Hematopoietic multipotent progenitor cell treated with erythropoietin and hydrocortisone succinate and interleukin-3 and kit ligand, for 8 days (in vitro differentiated cells): ENCODE measurements at places on chromosomes 6 and 20.
A peak's percentile ranks its signal among the peaks of the same experiment; 100 is the strongest.

DNA sequence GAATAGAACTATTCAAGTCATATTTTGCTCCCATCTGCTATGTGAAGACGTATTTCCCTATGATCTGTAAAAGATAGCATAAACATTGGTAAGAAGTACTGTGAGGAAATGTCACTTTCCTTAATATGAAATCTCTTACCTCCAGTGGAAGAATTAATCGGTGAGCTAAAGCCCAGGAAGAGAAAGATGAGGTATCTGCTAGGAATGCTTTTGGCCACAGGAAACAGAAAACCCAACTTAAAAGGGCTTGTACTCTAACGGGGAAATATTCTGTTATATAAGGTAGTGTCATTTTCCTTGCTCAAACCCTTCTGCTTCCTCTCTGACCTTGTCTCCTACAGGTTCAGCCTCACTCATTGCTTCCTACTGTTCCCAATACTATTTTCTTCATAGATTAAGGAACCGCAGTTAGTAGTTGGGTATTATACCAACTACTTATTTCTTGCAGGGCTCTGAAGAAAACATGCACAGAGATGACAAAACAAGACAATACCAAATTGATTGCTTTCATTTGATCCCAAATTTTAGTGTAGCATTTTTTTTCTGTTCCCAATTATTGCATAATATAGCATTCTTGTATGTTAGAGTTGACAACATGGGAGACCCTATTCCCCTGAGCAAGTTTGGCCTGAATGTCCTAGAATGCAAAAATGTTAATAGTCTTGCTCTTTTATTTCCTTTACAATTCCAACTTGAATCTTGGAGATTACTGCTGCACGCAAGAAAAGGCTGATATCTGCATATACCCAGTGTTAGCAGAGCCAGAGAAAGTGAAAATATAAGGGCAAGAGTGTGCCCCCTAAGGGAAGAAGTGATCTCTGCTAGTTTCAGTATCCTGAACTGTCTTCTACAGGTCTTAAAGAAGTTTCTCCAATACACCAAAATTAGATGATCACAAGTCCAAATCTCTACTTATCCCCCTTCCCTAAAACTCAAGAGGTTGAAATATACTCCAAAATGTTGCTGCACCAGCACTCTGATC, 65.3 kb downstream of the AFG1L start:
- DNase-seq = peak; percentile 84

DNA sequence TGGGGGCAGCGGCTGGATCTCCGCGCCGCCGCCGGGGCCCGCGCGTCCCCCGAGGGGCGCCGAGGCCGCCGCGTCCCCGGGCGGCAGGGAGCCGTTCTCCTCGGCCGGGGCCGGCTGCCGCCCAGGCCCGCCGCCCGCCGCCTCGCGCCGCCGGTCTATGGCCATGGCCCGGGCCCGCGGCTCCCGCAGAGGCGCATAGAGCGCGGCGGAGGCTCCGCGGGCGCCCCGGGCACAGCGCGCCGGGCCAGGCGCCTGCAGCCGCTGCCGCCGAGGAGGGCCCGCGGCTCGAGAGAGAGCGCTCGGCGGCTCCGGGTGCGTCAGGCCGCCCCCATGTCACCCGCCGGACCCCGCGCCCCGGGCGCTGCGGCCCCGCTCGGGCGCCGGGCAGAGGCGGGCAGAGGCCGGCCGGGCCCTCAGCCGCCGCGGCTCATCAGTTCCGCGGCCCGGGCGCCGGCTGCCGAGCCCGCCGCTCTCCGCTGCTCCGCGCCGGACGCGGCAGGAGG, 404 bp downstream of the SLC22A23 start:
- DNase-seq = no peak

DNA sequence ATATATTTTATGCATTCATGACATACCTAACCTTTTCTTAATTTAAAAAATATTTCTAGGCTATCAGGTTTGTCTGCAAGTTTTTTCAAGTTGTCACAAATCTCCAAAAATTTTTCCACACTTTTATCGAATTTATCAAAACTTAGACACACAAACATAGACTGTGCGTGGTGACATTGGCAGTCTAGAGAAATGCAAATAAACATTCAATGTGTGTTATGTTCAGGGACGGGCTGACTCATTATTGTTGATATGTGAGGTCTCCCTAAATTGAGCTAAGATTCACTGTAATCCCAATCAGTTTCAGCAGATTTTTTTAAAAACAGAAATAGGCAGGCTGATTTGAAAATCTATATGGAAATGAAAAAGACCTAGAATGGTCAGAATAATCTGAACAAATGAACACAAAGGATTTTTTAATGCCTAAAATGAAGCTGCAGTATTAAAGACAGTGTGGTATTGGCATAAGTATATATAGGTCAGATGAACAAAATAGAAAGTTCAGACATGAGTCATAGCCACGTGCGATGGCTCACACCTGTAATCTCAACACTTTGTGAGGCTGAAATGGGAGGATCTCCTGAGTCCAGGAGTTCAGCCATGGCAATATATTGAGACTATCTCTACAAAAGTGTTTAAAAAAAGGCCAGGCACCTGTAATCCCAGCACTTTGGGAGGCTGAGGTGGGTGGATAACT, 19.2 kb downstream of the BLTP3A start:
- no peak for DNase-seq

DNA sequence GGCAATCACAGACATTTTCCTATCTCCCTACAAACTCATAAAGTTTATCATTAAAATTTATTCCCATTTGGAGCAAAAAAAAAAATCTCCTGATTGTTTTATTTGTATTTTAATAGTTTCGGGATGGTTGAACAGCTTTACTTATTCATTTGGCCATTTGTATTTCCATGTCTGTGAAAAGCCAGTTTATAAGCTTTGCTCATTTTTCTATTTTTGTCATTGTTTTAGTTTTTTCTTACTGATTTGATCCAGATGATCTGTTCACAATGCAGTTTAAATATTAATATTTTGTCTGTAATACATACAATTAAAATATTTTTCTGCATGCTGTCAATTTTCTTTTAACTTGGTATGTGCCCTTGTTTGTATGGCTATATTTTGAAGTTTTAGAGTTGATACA, 65.2 kb upstream of the CCN2 start:
- no peak for DNase-seq

DNA sequence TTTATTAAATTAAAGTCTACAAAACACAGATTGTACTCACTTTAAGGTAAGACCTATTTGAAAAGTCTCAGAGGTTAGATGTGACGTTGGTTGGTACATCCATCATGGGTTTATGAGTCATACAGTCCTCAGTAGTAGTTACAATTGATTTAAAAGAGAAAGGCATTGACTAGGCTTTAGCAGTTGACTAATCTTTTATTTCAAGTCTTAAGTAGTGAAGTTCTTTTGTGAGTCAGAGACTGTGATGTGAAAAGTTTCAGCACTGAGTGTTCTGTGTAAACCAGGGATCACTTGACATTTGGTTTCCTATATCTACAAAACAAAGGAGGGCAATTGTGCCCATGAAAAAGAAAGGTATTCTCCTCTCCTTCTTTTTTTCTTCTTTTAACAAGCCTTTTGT, 221.3 kb downstream of the GRIK2 start:
- no peak for DNase-seq

GRCh38 chr6:154614101-154614500, 103.6 kb upstream of the CNKSR3 start:
- no peak for DNase-seq

GRCh38 chr20:48040051-48040450, 254.8 kb upstream of the SULF2 start:
- no peak for DNase-seq

DNA sequence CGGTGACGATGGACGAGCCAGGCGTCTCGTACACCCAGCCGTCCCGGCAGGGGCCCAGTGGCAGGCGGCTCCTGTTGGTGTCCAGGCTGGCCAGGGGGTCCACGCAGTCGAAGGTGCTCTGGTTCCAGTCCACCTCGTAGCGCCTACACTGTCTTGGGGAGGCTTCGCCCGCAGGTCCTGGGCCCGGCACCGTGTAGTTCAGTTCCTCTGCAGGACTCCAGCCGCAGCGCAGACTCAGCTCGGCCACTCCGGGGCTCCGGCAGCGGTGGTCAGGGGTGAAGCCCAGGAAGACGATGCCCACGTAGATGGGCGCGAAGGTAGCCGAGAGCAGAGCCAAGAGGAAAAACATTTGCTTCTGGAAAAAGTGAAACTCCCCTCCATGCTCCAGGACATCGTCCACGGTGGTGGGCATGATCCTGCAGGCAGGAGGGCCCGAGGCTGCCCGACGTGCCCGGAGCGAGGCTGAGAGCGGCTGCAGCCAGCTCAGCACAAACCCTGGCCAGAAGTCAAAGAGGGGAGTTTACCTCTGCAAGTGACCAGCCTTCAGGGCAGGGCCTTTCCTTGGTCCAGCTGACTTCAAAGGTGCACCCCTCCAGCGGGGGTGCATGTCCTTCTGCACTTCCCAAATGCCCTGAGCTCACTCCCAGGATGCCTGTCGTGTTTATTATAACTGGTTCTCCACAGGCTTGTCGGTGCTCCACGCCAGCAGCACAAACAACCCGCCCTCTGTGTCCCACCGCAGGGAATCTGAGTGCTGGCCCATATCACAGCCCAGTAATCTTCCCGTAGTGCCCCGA, at the start of gene SLC22A2:
TSS of gene SLC22A2 (minus strand) at position 476 of the 797 bp plus-strand sequence. CDS start at position 412, 64 bp downstream.
- DNase-seq = no peak

GRCh38 chr6:153962555-153962954, 76.5 kb upstream of the OPRM1 start:
- DNase-seq = no peak

DNA sequence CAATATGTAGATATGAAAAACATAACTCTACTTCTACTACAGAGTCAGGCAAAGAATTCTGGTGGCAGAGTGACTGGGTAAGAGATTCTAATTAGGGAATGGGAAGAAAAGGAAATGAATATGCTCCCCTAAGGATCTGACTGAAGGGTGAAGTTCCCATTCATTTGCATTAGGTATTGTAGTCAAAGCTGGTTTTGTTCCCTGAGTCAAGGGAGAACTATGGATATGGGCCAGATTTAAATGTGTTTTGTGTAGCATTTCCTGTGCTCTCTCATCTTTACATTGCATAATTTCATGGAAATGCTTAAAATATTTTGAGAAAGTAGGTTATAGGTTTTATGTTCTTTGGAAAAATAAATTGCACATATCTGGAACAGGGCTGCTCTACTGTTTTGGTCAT, 299.7 kb downstream of the BTBD3 start:
- DNase-seq = no peak

GRCh38 chr6:166644681-166645080, 17.6 kb upstream of the RPS6KA2 start:
- DNase-seq = no peak

DNA sequence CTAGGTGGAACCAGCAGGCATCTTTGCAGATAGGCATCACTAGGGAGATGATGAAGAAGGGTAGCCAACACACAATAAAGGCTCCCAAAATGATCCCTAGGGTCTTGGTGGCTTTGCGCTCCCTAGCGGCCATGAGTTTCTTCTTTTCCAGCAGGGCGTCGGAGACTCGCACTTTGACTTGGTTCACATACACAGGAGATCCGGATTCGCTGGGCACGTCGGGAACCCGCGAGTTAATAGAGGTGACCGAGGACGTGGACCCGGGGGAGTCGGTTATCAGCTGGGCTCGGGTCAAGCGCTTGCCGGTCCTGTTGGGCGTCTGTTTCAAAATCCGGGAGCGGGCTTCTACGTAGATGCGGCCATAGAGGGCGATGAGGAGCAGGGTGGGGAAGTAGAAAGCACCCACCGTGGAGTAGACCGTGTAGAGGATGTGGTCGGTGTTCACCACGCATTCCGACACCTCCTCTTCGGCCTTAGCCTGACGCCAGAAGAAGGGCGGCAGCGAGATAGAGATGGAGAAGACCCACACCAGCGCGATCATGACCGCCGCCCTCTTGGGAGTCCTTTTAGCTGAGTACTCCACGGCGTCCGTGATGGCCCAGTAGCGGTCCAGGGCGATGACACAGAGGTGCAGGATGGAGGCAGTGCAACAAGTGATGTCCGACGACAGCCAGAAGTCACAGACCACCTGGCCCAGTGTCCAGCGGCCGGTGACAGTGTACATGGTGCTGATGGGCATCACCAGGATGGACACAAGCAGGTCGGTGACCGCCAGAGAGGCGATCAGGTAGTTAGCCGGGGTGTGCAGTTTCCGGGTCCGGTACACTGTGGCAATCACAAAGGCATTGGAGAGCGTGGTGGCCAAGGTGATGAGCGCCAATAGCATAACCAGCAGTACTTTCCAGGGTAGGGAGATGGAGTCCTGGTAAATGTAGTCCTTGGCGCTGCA, 658 bp downstream of the HTR1B start:
- DNase-seq = peak; percentile 42

GRCh38 chr6:92737983-92738382, 681.4 kb downstream of the EPHA7 start:
- DNase-seq = no peak

- no peak for DNase-seq
Observed at GRCh38 chr6:107662333-107662732, 161.8 kb downstream of the SCML4 start.

DNA sequence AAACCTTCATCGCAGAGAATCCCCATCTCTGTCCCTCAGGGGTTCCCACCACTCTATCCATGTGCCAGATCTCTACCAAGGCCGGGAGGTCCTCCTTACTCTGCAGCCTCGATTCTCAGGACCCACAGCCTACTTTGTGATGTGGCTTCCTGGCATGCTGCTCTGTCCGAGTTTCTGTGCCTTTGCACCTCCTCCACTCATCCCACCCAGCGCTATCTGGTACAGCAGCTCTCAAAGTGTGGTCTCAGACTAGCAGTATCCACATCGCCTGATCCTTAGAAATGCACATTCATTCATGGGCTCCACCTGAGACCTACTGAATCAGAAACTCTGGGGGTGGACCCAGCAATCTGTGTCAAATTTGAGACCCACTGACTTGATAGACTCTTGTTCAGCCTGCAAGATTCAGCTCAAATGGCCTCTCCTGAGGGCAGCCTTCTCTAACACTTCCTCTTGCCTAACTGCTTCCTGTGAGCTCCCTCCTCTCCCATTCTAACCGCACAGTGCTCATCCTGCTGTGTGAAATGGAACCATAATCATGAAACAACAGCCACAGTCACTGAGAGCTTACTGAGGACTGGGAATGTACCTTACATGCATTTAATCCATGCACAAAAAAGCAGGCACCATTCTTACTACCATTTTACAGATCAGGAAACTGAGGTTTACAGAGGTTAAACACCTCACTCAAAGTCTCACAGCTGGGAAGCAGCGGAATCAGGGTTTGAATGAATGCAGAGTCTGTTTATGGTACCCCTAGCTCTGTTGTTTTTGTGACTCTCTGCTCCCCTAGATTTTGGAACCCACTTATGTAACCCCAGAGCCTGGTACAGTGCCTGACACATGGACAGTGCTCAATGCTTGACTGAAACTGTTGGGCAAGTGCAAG, 69.4 kb downstream of the JPH2 start:
- DNase-seq = no peak

- DNase-seq = peak; percentile 46
Observed at GRCh38 chr6:42428326-42429041, 23.2 kb downstream of the TRERF1 start.

GRCh38 chr6:39090036-39090435, 24.9 kb downstream of the SAYSD1 start:
- DNase-seq = peak; percentile 34

DNA sequence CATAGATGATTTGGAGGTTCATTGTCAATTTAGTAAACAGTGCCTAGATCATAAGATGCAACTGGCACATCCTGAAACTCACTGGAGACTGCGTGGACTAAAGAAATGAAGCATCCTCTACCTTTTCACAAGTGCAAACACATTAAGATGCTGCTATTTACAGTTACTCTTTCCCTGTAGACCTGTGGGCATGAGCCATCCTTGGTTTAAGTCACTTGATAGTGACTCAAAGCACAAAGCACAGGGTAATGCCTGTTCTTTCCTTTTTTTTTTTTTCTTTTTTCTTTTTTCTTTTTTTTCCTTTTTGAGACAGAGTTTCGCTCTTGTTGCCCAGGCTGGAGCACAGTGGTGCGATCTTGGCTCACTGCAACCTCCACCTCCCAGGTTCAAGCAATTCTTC, 10.0 kb upstream of the HLA-DQA1 start:
- DNase-seq = no peak
